ENCODE measurements at places on chromosomes 2 and 18.

DNA sequence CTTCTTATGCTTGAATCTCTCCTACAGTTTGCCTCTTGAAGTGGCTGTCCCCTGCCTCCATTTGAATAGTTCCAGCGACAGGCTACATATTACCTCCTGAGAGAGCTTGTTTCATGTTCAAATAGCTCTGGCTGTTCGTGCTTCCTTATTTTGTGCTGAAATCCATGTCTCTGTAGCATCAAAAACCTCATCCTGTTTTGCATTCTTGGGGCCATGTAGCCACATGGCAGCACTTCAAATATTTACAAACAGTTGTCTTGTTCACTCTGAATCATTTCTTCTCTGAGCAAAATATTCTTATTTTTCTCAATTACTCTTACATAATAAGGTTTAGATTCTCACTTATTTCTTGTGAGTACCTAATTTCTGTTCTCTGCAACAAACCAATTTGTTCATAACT, 1243.1 kb upstream of the NXPH2 start:
- DNase-seq = no peak

DNA sequence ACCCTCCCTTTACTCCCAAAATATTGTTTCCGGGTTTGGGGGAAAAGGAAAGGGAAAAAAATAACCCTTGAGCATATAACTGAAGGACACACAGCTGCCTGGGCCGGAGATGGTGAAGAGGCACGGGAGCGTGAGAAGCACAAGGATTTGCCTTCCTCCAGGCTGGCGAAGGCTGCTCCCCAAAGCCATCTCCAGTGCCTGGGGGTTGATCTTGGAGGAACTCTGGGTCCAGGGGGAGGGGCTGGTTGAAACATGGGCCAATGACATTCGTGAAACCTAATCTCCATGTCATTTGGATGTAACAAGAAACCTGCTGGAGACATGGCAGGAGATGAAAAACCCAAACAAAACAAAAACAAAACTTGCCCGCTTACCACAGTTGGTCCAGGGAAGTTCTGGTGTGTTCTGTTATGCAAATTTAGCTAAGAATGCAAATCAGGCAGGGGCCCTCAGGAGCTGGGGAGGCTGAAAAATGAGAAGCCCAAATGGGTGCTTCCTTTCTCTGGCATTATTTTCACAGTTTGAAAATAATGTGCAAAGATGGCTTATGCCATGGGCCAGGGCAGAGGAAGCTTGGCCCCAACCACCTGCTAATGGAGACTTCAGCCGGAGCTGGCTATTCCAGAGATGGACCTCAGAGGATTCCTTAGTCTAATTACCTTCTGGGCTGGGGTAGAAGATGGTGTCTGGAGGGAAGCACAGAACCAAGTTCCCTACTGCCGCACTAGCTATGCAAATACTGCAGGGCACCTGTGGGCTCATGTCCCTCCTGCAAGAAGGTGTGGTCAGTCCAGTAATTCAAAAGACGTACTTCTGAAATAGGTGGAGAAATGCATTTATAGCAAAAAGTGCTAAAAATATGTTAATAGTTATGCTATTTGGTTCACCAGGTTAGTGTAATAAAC, 180.9 kb downstream of the BCL2 start:
- peak; percentile 53 for DNase-seq

DNA sequence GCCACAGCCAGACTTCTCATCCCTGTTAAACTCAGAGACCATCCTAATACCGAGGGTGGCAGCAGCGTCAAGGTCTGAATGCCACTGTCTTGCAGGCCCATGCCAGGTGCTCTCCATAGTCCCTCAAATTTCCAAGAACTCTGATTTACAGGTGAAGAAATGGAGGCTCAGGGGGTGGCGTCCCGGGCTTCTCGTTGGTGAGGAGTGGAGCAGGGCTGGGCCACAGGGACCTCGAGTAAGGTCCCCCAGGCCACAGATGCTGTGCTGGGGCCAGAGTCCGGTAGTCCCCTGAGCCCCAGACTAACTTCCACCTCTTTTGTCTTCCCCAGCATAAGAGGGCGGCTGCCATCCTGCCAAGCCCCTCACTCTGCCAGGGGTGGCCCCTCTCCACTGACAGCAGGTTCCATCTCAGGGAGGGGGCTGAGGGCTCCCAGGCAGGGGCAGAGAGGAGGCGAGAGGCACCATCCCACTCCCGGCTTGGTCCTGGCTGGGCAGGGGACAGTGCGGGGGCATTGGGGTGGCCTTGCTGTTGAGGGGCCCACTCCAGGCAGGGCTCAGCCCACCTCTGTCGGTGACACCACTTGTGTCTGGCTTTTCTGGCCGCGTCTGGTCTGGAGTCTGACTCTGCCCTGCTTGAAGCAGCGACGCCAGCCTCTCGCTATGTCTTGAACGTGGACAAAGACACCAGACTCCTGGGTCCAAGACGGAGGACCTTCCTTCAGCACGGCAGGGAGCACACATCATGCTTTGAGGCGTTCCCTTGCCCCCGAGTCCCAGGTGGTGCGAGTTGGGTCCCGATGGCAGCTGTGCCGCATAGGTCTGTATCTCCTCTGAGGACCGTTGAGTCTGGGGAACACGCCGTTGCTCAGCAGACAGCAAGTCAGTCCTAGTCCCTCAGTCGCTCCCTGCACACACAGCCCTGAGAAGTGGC, 15.9 kb upstream of the KLHL30 start:
- DNase-seq = no peak

DNA sequence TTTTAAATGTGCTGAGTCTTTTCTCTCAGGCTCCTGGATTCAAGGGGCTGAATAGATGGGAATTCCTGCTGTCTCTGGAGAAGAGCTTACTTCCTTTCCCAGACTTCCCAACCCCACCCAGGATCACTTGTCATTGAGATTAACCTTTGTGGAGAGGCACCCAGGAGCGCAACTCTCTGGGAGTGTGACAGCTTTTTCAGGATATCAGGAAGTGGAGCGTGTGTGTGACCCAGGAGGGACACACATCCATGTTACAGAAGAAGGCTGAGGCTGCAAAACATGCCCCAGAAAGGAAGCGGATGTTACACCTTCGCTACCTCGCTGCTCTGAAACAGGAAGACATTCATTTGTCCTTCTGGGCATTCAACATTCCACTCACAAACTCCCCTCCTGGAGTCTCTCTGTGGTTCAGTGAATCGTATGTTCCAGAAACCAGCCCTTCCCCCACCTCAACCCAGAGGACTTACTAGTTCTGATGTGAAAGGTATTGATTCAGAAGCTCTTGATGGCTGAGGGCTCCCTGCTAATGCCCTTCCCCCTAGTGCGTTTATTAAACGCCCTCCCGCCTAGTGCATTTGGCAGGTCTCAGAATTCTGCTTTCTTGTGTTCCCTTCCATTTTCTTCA, 523.9 kb downstream of the TNS1 start:
- DNase-seq = peak; percentile 24

DNA sequence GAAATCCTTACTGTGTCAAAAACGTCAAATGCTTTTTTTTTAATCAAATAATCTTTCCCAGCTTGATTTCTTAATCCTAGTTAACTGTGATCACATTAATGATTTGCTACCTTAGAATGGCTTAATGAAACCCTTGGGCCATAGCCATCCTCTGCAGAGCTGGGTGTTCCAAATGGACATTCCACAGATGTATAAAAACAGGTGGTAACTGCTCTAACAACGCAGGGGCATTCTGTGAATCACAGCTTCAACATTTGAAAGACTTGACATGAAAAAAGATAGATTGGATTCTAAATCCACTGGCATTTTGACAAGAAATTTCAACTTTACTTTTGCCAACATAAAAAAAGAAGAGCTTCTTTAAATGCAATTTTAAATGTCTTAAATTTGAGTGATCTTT, 69.8 kb upstream of the RASGRP3 start:
- DNase-seq = no peak

- DNase-seq = no peak
Observed at GRCh38 chr2:238168196-238169047, 9.7 kb downstream of the ERFE start.

GRCh38 chr18:28048612-28049011, 128.3 kb downstream of the CDH2 start:
- DNase-seq = no peak

DNA sequence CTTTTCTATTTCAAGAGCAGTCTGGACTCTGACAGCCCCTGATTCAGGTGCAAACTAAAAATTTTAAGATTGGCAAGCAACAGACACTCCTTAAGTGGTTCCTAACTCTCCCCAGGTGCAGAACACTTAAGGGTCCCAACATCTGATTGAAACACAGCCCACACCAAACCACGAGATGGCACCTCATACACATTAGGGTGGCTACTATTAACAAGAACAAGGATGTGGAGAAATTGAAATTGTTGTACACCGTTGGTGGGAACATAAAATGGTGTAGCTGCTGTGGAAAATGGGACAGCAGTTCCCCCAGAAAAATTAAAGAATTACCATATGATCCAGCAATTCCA, 82.3 kb downstream of the POLR1A start:
- no peak for DNase-seq

DNA sequence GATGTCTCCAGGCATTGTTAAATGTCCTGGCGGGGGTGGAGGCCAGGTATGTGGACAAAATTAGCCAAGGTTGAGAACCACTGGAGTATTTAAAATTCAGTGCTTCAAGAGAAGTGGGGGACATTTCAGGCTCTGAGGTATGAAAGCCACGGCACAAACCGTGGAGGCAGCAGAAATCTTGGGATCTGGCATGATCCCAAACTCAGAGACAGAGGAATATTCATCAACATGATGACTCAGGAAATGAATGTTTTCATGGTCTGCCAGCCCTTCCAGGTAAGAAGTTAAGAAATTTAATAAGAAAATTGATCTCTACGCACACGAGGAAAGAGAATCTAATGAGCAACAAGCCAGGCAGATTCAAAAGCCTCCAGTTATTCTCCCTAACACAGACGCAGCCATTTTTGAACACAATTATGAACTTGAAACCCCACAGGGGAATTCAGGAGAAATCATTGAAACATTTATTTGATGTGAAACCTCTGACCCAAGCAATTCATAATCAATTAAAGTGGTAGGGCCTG, 11.3 kb upstream of the GRP start:
- DNase-seq = no peak

- DNase-seq = peak; percentile 22
Observed at GRCh38 chr2:20471902-20472559, 25.2 kb downstream of the RHOB start.

GRCh38 chr2:218400167-218400929, 680 bp downstream of the CTDSP1 start:
- peak; percentile 50 for DNase-seq

DNA sequence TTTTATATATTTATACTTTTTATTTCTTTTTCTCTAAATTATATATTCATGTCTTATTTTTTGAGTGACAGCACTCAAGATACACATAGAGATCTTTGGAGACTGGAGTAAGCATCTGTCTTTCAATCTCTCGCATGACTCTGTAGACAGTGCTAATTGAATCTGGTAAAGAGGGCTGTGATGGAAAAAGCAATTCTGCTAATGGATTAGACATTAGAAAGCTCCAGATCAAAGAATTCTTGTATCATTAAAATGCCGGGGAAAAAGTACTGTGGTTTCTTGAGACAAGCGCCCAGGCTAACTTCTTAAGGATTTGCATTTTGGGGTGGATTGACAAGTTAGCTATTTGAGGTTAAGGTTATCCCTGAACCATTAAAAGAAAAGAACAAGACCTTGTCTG, 383.1 kb upstream of the TNP1 start:
- no peak for DNase-seq

DNA sequence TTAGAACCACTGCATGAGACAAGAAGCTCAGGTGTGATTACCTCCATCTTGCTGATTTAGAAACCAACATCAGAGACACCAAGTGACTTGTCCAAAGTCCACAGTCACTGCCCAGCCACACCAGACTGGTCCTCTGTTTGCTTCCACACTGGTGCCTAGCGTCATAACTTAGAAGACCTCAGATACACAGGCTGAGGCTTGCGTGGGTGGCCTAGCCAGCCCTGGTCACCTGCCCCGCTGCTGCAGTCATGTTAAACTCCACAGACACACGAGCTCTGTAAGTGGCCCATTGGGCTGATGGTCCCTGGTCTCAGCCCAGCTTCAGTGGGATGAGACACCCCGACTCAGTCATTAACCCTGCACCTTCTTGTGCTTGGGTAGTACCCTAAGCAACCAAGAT, 47.1 kb downstream of the CNGA3 start:
- DNase-seq = no peak

- DNase-seq = no peak
Observed at GRCh38 chr18:30088238-30089015, 954.1 kb downstream of the DSC3 start.

DNA sequence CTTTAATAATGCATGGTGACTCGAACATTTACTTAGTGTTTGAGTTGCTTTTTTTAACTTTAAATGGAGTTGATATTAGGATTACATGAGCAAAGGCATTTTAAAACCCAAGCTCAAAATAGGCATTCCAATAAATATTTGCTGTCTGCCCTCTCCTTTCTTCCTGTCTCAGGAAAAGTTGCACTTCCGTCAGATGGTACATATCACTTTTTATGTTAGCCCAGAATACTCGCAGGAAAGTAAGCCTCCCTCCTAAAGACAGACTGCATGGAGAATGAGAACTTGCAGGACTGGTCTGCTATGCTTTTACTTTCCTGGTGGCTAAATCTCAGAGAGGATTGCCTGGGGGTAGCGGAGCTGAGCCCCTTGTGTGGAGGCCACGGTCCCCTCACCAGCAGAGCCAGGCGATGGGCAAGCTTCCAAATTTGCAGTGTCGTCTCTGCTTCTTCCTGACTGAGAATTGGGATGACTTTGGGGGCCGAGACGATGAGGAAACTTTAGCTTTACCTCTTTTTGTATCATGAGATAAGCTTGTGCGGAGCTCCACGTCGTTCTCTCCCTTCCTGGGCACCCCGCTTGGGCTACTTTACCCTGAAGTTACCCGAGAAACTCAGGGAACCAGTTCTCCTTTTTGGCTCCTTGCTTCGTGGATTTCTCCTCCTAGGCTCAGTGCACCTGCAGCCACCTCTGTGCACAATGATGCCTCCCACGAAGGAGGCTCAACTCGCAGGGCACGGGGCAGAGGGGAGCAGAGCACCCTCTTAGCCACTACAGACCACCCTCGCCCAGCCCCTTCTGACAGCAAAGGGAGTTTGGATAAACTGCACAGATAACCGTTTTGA, 223.3 kb downstream of the SH3RF3 start:
- no peak for DNase-seq

DNA sequence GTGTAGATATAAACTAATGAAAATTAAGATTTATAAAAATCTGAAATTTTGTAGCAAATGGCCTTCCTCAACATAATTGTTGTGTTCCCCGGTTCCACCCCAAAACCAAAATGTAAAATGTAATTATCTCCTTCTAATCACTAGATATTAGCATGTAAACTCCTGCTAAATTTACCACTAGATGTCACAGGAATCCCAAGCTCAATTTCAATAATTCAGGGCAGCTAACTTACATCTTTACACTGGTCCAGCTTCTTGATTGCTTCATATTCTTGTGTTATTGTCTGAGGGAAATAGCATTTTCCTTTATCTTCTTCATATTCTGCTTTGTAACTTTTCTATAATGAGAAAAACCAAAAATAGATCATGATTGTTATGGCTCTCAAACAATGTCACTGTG, 42.6 kb downstream of the NEB start:
- no peak for DNase-seq

- DNase-seq = no peak
Observed at GRCh38 chr2:44110444-44110843, 58.2 kb upstream of the PPM1B start.

All from ELF-1 (cell line).